ENCODE measurements at places on chromosomes 12 and 14.
A peak's percentile ranks its signal among the peaks of the same experiment; 100 is the strongest.

DNA sequence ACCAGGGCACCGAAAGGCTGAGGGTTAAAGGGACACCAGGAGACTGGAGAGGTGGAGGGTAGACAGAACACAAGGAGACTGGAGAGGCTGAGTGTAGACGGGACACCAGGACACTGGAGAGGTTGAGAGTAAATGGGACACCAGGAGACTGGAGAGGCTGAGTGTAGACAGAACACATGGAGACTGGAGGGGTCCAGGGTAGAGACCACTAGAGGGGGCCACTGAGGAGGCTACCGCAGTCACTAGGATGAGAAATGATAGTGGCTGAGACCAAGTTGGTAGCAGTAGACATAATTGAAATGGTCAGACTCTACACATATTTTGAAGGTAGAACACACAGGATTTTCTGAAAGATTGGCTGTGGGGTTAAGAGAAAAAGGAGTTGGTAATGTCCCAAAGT lies 68.2 kb downstream of the PAH start:
- DNase-seq: no peak

DNA sequence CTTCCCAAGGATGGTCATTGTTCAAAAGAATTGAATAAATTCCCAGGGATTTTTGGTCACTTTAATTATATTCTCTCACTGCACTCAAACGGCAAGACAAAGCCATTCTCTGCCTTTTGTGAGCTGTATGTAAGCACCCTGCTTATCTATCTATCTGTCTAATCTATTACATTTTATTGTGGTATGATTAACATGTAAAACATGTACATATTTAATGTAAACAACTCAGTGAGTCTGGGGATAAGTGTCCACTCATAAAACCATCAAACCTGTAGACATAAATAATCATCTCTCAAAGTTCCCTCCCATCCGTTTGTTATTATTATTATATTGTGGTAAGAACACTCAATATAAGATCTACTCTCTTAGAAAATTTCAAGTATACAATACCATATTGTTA lies 167.1 kb downstream of the CAND1 start:
- DNase-seq: no peak

DNA sequence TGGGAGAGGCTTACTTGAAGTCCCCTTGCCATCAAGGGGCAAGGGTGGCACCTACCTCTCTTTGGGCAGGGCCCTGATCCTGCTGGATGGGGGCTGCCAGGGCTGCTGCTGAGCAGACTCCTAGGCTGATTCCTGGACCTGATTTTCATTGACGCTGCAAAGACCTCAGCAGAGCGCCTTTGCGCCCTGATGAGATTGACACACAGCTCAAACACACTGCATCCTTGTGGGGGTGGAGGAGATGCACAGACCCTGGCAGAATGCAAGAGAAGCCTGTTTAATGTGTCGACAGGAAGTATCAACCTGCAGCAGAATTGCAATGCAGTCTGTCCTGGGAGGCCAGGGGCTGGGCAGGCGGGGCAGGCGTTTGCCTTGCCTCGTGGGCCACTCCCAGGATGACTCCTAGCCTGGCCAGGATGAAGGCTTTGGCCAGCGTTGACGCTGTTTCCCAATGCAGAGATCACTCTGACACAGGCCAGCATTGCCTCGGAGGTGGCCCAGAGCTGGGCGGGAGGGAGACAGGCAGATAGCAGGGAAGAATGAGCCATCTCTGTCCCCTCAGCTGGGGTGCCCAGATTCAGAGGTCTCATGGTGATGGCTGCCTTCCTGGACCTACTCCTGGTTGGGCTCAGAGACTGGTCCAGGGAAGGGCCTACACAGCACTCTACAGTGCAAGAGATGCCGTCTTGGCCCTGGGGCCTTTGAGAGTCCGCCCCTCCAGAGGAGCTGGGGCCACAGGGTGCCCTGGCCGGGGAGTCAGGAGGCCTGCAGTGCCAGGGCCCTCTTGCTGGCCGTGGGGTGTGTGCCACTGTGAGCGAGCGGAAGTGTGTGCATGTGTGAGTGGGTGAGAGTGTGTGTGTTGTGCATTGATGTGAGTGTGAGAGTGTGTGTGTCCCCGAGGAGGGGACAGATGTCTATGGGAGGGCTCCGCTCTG lies 108.3 kb downstream of the KIF26A start:
- DNase-seq: no peak

GRCh38 chr14:104080376-104081260 lies 4.9 kb upstream of the ASPG start:
- DNase-seq: no peak

GRCh38 chr14:37903343-37904191 lies 304.1 kb upstream of the SSTR1 start:
- DNase-seq: peak; percentile 39

GRCh38 chr12:47725893-47726292 lies 603 bp upstream of the ENDOU start:
- no peak for DNase-seq

DNA sequence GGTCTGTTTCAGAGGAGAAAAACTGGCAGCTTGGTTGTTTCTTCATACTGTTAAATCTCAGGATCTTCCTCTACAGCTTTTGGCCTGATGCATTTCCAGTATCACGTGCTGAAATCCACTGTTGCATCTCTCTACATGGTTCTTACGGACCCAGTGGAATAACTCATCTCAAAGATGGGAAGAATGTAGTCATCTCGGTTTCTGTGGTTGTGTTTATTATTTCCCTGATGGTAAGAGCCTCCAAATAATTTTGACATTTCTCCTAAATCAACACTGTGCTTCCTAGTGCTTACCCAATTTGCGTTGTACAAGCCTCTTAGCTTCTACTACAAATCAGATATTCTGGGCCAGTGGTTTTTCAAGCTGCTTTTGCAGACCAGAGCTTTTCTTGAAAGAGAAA lies 812.8 kb downstream of the C12orf50 start:
- no peak for DNase-seq

GRCh38 chr12:57700317-57700716 lies 6.4 kb downstream of the OS9 start:
- no peak for DNase-seq

DNA sequence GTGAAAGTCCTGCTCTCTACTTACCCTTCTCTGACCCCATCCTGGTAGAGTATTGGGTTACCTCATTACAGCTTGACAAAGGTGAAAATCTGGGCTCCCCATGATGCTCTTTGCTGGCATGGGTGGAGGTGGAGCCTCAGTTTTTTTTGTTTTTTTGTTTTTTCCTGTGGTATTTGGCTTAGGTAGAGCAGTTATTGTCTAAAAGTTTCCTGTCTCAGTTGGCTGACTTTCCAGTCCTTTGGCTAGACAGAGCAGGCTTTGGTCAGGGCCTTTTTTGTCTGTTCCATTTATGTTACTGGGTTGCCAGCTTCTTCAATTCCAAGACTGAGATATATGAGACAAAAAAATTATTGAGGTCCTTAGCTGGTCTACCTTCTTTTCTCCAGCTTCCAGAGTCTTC lies 163.4 kb downstream of the GALC start:
- no peak for DNase-seq

GRCh38 chr14:91225025-91225424 lies 19.5 kb downstream of the GPR68 start:
- no peak for DNase-seq

DNA sequence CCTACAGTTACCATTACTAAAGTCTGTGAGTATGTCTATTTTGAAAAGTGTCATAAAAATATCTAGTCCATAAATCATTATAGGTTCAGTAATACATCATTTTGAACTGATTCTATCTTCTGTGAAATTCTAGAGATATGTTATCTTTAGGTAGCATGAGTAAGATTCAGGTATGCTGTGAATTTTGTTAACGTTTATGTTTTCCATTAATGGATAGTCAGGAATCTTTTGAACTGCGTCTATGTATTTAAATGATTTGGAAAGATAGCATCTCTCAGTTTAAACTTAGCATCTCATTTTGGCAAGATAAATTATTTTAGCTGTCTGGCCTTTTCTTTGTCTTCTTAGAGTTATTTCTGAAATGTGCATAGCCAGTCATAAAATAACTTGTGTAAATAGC lies 8.3 kb downstream of the ALG10B start:
- DNase-seq: no peak
